Lung microvascular endothelial cell (primary cell): ENCODE measurements at places on chromosomes 5 and 9.

DNA sequence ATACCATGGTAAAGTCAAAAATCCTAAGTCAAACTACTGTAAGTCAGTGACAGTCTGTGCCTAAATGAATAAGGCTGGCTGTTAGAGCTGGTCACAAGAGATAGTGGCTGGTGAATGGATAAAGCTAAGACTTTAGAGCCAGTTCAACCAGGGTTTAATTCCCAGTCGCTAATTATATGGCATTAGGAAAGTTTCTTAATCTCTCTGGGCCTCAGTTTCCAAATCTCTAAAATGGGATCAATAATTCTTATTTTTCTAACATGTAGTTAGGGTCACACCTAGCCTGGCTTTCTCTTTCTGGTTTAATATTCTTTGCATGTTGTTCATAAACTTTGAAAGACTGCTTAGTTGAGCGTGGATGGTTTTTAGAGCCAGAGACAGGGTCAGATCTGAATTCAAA, 64.8 kb downstream of the SMIM15 start:
- DNase-seq = no peak

- DNase-seq = peak; percentile 51
Measured at GRCh38 chr5:157253547-157253946, 12.4 kb upstream of the CYFIP2 start.

DNA sequence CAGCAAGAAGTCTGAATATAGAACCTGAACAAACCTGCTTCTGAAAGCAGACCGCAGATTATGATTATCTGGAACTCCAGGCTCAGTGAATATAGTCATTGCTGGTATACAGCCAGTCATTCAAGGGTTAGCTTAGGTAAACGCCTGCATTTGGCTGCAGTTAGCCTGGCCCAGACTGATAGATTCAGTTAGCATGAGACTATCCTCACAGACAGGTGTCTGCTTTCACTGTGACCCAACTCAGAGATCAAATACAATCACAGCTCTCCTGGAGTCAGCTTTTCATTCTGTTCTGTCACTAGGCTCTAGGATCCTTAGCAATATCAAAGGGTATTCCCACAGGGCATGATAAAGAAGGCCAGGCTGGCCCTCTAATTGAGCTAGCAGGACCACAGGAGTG, 138.6 kb upstream of the PLCXD3 start:
- DNase-seq = no peak

GRCh38 chr5:88930335-88930734, 47.4 kb upstream of the MEF2C start:
- DNase-seq = no peak
